ENCODE measurements at places on chromosomes 12 and 14.

DNA sequence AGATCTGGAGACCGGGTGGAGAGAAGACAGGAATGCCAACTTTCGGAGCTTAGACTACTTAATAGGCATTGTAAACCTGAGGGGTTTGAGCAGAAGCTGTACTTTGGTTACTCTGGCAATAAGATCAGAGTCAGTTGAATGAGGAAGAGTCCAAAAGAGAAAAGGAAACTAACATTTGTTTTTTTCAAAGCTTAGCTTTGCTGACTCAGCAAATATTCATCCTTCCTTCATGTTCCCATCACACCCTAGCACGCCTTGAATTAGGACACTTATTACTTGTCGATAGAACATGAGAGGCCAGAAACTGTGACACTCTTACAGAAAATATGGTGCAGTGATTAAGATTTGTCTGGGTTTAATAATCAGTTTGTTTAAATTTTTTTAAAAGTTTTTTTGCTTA is 266.9 kb upstream of the ATP2B1 start:
- no peak for DNase-seq

DNA sequence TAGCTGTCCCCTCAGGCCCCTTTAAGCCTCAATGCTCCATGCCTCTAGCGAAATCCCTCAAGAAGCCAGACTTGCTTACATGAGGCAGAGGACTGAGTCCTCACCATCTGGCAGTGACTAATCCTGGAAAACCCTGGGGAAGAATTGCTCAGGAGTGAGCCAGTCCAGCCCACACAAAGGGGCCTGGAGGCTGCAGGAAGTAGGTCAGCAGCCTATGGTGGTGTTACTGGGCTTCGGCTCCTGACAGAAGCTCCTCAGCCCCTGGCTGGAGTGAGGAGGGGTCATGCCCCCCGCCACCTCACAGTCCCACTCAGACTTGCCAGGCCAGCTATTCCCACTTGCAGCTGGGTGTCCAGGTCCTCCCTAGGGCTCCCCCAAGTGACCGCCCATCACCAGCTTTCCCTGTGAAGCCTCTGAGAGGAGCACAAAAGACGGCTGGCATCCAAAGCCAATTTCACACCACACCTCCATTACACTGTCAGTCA is 250.5 kb downstream of the DPF3 start:
- no peak for DNase-seq

DNA sequence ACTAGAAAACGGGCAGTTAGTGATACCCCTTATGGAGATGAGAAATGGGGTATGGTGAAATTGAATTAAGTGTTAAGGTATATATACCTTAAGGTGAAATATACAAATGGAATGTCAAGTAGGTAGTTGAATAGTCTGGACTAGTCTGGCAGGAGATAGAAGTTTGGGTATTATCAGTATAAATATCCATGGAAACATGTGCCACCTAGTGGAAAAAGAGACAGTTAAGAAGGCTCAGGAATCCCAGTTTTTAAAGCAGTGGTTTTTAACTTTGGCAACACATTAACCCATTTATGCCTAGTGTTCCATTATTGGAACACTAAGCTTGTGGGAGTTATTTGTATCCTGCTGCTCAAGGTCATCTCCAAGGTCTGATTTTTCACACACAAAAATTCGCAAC is 38.6 kb upstream of the TPH2 start:
- DNase-seq = no peak

DNA sequence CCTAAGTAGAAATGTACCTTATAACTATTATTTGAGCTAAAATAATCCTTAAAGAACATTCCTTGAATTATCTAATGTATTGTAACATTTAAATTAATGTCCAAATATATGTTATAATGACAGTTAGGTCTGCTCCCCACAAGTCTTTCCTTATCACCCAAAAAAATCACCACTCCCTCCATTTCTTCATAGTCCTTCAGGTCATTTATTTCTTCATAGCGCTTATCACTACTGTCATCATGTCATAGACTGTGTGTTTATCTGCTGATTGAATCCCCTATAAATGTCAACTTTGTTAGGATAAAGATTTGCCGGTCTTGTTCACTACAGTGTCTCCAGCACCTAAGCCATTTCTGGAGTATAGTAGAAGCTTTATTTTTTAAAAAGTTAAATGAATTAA is 12.0 kb downstream of the LUM start:
- no peak for DNase-seq

DNA sequence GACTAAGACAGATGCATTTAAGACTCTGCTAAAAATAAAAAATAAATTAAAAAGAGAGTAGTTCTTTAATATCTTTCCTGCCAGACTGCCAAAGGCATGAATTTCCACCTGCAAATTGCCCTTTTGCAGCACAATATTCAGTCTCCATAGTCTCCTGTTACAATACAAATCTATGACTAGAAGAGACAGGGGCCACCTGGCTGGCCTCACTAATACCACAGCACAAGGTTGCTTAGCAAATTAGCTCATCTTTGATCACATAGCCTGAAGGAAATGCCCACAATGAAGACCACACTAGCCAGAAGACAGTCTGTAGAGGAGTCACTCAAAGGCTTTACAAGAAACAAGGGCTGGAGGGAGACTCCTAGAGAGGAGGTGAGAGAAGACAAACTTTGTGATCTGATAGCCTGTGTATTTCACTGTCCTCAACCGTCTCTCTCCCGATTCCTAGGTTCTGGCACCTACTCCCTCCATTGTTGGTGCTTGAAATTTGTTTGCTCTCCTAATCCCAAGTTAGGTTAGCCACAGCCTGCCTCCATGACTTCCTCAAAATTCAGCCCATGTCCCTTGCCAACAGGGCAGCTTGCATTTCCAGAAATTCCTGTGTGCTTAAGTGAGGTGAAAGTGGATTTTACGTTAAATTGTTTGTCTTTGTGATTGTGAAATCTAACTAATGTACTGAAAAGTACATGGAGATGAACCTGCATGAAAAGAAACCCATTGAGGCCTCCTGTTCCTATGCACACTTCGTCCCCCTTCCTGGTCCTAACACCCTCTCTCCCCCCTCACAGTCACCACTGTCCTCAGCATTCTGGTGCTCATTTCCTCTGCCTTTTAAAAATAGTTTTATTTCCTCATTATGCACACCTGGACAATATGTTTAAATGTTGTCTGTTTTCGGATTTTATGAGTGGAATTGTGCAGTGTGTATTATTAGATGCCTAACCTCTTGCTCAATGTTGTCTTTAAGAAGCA is 88.7 kb upstream of the PLXNC1 start:
- DNase-seq = no peak

GRCh38 chr12:117679776-117680175 is 289.0 kb downstream of the KSR2 start:
- DNase-seq = no peak

DNA sequence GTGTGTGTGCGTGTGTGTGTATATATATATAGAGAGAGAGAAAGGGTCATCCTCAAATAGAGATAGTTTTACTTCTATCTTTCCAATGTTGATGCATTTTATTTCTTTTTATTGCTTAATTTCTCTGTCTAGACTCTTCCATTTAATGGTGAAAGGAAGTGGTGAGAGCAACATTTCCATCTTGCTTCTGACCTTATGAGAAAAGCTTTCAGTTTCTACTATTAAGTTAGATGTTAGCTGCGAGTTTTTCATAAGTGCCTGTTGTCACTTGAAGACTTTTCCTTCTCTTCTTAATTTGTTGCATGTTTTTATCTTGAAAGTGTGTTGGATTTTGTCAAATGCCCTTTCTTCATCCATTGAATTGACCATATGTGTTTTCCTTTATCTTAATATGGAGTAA is 304.4 kb upstream of the FAR2 start:
- no peak for DNase-seq

DNA sequence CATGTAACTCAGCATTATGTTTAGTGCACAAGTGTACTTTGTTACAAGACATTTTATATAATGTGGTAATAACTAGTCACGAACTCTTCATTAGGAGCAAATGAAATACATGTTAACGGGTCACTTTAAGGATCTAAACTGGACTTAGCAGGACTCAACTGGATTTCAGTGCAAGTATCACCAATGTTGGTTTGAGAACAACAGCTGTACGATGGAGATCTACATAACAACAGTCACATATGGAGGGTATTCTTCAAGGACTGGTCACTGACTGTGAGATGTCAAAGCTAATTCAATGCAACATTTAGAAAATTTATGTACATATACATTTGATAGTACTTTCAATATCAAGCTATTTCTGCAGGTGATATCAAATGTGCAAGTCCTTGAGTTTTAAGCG is 22.5 kb upstream of the SYCP3 start:
- no peak for DNase-seq

DNA sequence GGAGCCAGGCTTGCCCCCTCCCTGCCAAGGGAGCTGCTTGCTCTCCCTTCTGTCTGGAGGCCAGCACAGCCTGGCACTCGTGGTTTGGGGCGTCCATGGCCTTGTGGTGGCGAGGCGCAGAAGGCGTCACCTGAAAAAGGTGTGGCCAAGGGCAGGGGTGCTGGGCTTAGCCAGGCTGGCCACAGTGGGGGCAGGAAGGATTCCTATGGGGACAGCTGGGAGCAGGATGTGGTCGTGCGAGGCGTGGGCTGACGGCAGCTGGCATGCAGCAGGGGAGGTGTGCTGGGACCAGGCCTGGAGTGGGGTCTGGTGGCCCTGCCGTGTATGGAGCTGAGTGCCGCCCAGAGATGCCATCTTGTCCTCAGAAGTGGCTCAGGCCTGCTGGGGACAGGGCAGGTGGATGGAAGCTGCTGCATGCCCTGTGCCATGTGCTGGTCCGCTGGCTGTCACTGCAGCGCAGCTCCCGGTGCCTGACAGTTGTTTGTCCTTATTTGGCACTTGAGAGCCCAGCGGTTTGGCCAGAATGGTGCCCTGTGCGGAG is 30.0 kb downstream of the SH2B3 start:
- DNase-seq = no peak

DNA sequence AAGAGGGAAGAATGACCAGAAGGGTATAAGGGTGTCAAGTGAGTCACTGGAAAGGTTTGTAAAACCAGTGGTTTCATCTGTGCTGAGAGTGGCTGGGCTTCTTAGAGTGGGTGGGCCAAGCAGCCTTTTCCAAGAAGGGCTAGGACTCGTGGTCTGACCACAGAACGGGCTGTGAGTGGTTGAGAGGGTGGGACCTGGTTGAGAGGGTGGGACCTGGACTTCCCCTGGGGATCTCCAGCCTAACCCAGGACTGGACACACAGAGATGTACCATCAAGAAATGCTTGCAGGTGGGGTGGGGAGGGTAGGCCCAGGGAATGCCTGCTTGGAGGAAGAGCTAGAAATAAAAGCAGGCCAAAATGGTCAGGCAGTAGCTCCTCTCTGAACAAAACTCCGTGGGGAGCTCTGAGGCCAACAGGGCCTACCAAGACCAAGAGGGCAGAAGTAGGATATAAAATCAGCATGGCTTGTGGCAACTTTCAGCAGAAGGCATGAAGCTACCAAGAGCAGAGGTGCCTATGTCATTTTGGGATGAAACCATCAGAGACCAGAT is 140.5 kb downstream of the FOXN3 start:
- peak; percentile 61 for DNase-seq

- no peak for DNase-seq
Measured at GRCh38 chr14:31194095-31194494, 13.5 kb downstream of the HECTD1 start.

DNA sequence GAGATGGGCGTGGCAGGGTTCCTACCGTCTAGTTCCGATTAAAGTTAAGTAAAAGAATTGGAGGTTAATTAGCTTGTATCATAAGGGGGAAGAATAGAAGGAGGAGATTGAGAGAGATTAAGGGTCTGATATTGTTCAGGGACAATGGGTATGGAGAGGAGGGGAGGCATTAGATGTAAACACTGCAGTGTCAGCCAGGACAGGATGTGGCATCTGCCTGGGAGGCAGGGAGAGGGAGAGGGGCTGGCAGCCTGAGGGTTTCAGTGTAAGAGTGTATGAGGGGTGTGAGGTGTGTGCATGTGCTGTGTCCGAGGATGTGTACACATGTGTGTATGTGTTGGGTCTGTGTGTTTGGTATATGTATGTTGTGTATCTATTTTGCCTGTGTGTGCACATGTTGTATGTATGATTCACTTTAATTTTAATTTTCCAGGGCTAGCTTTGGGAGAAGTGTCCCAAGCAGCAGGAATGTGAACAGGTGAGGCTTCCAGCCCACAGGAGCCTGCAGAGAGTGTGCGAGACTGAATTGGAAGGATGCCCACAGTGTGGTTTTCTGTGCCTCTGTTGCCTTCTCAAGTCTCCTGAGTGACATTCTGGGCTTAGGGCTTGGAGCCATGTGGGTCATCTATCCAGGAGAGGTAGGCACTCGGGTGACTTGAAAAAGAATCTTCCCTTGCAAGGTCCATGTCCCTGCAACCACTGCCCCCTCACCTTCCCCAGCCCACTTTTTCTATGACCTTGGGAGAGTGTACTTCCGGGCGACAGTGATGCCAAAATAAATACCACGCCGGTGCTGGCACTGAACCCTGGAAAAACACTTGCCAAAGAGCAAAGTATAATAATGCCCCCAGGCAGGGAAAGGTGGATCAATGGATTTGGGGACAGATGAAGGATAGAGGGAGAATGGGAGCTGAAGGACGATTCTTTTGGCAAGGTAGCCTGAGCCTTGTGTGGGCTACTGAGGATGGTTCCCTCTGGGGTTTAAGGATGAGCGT is 36.8 kb upstream of the DCD start:
- no peak for DNase-seq

DNA sequence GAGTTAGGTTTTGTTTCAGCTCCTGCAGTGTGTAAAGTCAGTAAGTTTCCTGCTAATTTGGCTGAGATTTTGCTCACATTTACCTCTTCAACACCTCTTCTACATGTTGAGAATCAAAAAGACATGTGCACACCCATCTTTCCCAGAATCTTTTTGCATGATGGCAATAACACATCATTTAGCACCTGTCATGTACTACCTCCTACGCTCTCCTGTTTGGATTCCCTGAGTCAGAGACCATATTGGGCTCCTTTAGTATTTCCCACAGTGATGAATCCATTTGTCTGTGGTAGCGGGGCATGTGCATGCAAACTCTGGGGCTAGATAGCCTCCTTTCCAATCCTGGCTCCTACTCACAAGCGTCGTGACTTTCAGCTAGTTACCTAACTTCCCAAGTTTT is 20.1 kb downstream of the PLBD1 start:
- no peak for DNase-seq

DNA sequence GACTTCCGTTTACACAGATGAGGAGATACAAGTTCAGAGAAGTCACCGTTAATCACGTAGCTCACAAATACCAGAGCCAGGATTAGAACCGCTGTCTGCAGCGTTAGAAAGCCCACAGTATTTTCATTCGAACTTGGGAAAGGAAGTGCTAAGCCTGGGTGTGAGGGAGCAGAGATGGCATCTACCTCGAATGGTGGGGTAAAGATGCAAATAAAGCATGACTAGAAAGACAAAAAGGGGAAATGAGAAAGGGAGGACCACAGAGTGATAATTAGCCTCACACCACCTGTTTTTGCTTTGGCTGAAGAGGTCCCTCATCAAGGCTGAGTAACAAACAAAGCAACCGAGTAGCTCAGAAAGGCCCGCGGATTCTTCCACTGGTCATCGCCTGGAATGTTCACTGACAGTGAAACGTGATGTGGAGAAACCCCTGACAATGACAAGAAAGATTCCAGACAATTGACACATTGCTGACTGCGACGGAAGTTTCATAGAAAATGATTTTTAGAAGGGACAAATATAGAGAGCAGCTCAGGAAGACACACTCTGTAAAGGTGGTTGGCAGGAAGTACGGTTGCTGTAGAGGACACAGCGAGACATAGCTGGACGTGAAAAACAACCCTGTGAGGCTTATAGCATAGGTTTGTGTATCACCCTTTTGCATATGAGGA is 31.5 kb upstream of the BHLHE41 start:
- no peak for DNase-seq
